ENCODE measurements at places on chromosomes 1 and 21.

- no peak for DNase-seq
Observed at GRCh38 chr1:232440325-232441035, 189.5 kb downstream of the SIPA1L2 start.

DNA sequence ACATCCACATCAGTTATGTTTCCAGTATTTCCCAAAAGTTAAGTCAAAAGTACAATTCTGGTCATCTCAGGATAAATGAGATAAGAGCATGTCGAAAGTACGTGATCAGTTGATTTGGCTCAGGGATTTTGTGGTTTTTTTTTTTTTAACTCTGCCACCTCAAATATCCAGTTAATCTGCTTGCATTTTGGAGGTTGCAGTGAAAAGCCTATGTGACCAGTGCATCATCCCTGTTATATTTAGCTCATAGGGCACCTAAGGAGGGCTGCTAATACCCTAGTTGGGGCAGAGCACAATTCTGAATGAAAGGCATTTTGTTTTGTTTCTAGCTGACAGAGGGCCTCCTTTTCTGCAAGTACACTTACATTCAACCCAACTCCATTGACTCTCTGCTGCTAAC, 31.7 kb upstream of the RGS16 start:
- no peak for DNase-seq

DNA sequence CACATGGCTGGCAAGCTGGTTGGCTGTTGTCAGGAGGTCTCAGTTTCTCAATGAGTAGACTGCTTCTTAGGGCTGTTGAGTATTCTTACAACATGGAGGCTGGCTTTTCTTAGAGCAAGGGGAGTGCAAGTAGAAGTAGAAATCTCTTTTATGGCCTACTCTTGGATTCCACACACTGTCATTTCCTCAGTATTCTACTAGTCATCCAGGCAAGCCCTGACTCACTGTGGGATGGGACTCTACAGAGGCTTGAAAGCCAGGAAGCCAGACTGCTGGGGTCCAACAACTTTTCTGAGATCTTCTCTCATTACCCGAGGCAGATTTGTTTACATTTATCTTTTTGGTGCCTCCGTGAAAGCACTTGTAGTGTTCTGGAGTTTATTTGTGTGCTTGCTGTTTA, 196.2 kb upstream of the APP start:
- DNase-seq = no peak

DNA sequence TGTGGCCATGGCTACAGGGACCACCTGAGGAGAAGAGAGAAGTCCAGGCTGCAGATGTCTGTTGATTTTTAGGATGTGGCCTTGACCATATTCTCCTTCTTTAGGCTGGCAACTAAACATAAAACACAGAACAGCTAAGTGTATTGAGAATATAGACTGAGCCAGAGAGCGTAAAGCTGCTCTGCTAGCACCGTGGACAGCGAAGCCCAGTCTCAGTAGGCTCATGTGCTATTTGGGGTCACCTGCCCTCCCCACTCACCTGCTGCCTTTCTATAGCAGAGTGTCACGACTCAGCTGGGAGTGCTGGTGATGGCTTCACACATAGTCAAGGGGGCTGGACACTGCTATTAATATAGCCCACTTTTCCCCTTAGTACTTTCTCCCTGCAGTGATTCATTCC, 278.5 kb downstream of the KCNH1 start:
- no peak for DNase-seq

- DNase-seq = no peak
Observed at GRCh38 chr1:207346513-207346912, 25.0 kb downstream of the CD55 start.

DNA sequence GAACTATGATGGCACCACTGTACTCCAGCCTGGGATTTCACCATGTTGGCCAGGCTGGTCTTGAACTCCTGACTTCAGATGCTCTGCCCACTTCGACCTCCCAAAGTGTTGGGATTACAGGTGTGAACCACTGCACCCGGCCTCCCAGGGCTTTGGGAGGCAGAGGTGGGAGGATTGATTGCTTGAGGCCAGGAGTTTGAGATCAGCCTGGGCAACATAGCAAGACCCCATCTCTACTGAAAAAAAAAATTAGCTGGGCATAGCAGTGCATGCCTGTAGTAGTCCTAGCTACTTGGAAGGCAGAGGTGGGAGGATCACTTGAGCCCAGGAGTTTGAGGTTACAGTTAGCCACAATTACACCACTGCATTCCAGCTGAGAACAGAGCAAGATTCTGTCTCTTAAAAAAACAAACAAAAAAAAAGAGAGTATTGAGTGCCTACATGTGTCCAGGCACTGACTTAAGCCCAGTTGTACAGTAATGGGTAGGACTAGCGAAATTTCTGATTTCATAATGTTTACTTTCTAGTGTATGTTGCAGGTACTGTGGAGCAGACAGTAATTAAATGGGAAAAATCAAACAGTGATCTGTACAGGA, 4.2 kb downstream of the MANEAL start:
- no peak for DNase-seq

DNA sequence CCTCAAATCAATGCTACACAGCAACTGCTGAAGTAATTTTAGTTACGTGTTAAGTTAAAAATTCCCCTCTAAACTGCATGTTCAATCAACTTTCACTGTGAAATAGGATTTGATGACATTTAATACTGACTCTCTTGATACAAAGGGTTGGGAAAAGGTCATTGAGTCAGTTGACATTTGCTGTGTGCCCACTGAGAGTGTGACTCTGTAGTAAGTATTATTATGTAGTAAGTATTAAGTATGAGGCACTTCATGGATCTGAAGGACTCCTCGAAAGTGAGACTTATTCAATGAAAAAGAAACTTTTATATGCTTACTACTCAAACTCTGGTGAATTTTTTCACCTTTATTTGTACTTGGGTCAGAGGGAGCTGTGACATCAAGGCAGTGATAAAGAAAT, 83.1 kb upstream of the S1PR1 start:
- no peak for DNase-seq

DNA sequence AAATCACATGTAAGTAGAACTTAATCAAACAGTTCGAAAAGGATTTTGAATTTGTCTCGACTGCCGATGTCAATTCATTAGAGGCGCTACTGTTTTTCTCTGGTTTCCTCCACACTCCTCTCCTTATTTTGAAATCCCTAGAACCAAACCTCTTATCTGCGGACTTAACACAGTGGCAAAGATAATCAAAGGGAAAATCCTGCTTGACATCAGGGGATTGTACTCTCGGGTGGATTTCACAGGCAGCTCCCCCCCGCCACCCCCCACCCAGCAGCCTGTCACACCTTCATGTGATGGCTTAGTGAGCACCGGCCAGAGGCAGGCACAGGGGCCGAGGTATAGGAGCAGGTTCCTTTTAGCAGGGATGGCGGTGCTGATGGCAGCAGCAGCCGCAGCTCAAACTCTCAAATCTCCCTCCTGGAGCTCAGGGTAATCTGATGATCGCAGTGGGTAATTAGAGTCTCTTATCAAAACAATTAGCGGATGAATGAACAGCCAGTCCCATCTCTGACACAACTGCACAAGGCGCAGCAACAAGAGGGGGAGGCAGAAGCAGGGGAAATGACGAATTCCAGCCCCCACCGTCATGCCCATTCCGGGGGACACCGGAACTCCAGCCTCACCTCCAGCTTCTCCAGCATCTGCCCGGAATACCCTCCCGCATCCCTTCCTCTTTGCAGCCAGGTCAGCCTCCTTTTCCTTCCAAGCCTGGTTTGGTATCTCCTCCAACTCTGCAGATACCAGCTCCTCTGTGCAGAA, 80.3 kb downstream of the SSBP3 start:
- DNase-seq = no peak

DNA sequence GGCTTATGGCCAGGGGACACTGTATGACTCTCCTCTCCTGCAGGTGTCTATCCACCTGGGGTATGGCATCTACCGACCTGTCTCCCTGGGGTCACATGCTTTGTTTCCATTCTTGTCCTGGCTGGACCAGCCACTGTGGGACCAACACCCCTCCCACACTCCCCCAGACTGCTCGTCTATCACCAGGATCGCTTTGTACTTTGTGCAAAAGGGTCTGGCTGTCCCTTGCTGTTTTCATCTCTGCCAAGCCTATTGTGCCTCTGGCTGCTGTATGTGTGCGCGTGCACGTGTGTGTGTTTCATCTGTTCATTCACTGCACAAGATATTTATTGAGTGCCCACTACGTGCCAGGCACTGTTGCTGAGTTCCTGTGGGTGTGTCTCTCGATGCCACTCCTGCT, 25.5 kb downstream of the ETNK2 start:
- no peak for DNase-seq

DNA sequence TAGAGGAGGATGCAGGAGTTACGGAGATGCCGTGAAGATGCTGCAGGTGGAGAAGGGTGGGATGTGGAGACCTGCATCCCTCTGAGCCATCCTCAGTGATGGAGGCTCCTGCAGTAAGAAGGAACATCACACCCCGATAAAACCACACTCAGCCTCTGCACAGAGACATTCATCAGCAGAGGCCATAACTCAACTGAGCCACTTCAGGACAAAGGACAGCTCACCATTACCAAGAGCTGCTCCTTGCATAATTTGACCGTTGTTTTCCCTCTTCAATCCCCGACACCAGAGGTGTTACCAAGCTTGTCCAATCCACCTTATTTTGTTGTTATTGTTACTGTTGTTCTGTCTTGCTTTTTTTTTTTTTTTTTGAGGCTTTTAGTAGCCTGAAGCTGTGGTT, 543.9 kb downstream of the AJAP1 start:
- DNase-seq = no peak

GRCh38 chr1:197954718-197955418, 37.7 kb downstream of the LHX9 start:
- no peak for DNase-seq

GRCh38 chr1:36174713-36175112, 18.8 kb downstream of the MAP7D1 start:
- DNase-seq = no peak

- DNase-seq = no peak
Observed at GRCh38 chr21:37204580-37204979, 62.6 kb downstream of the VPS26C start.

DNA sequence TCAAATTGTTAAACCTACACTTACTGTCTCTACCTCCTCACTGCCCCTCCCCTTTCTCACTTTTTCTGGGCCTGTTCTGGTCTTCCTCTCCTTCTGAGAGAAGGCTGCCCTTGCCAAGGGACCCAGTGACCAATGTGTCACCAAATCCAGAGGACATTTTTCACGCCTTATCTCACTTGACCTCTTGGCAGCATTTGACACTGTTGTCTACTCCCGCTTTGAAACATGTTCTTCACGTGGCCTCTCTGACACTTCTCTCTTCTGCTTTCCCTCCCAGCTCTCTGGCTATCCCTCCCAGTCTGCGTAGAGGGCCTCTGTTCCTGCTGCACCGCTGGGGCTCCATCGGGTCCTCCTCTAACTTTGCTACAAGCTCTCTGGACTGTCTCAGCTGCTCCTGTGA, 25.3 kb downstream of the KCNQ4 start:
- no peak for DNase-seq

DNA sequence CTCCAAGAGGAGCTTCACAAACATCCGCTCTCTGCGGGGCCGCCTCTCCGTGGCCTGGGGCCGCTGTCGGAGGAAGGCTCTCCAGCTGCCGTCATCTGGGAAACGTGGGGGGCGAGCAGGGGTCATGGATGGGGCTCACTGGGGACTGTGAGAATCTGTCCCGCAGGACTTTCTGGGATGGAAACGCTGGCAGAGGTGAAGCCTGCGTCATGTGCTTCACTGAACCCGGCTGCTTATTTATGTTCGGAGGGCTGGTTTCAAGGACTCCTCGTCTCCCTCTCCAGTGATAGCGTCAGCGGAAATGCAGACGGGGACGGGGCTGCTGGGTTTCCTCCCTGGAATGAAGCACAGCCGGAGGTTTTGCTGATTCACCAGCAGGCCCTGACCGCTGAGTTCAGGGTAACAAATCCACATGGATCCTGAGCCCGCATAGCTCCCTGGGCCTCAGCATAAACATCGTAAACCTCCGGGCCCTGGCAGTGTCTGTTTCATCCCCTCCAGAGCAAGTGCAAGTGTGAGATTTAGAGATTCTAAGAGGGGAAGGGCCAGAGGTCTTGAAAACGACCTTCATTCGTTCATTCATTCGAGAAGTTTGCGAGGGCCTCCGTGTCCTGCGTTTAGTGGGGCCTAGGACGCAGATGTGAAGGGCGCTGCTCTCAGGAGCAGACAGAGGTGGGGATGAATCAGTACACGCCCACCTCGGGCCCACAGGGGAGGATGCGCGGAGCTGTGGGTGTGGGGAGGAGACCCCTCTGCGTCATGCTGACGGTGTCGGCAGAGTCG, 7.0 kb upstream of the POFUT2 start:
- peak; percentile 61 for DNase-seq

DNA sequence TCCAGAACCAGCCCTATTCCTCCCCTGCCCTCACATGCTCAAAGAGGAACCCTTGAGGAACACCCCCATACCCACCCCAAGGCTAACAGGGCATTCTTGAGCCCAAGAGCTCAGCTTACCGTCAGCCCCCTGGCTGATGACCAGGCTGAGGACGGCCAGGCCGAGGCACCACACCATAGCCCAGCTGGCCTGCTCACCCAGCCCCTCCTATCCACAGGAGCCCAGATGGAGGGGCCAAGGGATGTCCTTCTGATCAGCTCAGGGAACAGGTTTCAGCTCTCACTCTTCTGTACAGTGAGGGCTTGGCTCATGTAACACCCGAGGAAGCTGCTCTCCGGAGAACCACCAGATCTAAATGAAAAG, 2.2 kb downstream of the IGSF9 start:
- DNase-seq = no peak

DNA sequence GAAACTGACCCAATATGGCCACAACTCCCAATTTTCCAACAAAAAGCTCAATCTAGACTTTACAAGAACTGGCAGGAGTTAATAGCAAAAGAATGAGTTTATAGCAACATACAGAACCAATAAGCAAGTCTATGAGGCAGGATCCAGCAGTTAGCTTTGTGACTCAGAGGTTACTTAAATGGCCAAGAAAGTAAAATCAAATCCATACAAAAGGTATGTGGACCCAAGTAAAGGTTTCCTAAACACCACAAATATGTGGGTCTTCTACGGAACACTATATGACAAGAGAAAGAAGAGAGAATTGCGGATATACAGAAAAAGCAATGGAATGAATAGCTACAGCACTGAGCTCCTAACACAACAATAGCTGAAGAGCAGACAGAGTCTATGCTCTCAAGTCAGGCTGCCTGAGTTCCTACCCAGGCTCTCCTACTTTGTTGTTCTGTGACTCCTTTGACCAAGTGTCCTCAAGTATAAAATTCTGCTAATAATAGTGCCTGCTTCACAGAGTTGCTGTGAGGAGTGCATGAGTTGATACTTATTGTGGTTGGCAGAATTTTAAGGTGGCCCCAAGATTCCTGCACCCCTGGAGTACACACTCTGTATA, 204.3 kb downstream of the SMYD3 start:
- DNase-seq = no peak

GRCh38 chr21:44534688-44535087, 5.3 kb downstream of the KRTAP10-1 start:
- DNase-seq = no peak
